ENCODE measurements at places on chromosomes 3 and 15.

- no peak for DNase-seq
Observed at GRCh38 chr3:11465744-11466616, 177.7 kb downstream of the VGLL4 start.

DNA sequence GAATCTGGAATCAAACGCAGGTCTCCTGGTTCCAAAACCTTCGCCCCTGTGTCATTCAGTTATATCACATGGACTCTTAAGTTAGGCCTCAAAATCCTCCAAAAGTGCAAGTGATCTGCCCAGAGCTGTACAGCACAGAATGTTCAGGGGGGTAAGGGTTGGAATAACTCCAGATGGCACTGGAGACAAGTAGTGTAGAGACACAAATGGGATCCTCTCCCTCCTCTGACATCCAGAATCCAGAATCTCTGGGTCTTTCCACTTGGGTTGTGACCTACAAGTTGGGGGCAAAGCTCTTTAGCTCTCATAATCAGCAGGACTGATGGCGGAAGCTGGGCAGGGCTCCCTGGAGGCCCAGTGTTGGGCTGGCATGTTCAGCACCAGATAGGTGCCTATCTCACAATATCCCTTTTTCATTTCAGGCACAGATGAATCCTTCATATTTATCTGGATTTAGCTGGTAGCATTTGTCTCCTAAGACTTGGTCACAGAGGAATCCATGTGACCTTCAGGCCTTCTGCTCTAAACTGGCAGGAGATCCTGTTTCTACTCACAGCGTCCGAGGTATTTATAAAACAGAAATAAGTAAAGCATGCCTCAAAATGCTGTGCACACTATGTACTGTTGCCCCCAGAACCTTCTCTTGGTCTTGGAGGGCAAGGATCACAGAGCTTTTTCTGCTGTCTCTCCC lies 15.4 kb downstream of the ABHD2 start:
- no peak for DNase-seq

DNA sequence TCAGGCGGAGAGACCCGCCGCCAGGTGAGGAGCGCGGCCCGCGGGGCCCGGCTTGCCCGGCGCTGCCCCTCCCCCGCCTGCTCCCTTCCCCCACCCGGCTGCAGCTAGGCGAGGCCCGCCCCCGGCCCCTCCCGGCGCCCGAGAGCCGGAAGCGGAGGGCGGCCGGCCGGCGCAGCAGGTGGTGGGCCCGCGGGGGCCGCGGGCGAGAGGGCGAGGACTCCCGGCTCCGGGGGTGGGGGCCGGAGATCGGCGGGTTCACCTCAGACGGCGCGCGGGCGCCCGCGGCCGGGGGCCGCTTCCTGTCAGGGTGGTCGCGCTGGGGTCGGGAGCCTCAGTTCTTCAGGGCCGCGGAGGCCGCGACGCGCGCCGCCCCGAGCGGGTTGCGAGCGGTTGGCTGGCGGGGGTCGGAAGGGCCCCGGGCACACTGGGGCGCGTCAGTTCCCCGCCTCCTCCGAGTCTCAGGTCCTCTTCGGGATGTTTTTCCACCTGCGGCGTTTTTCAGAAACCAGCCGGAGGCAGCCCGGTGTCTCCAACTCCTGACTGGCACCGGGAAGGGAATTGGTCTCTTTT lies 395 bp downstream of the ZFAND6 start:
- DNase-seq = peak; percentile 72

DNA sequence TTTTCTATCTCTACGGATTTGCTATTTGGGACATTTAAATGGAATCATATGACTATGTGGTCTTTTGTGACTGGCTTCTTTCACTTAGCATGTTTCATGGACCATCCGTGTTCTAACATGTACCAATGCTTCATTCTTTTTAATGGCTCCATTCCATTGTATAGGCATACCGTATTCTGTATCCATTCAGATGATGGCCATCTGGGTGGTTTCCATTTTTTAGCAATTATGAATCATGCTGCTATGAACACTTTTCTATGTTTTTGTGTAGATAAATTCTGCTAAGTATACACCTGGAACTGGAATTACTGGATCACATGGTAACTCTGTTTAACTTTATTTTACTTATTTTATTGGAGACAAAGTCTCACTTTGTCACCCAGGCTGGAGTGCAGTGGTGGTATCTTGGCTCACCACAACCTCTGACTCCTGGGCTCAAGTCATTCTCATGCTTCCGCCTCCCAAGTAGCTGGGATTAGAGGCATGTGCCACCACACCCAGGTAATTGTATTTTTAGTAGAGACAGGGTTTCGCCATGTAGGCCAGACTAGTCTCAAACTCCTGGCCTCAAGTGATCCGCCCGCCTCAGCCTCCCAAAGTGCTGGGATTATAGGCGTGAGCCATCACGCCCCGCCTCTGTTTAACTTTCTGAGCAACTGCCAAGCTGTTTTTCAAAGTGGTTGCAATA lies 13.4 kb downstream of the UBP1 start:
- DNase-seq = no peak

- DNase-seq = no peak
Observed at GRCh38 chr15:62612183-62612733, 430.3 kb upstream of the TPM1 start.

DNA sequence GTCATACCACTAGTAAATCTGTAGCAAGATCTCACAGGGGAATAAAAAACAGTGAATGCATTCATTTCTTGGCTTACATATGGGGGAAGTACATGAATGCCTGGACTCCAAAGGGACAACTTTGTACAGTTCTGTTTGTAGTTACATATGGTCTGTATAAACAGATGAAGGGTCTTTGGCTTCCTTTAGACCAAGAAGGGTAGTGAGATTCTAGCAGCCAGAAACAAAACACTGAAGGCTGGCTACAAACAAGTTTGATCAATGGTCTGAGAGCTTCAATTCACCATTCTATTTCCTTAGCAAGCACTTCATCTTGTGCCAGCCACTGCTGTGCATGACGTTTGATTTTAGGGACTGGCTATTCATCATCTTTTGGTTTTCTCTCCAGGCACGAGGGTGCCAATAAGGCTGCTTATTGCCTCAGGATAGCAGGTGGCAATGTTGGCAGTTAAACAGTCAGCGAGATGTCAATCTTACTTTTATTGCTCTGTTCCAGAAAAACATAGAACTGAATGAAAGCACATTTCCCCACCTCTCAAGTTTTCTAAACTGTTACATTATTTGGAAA lies 313.7 kb upstream of the COL8A1 start:
- no peak for DNase-seq

- DNase-seq = no peak
Observed at GRCh38 chr3:157355276-157355675, 81.4 kb upstream of the PTX3 start.

GRCh38 chr3:100954199-100954935 lies 38.9 kb downstream of the ABI3BP start:
- no peak for DNase-seq

GRCh38 chr15:66947471-66947870 lies 117.9 kb upstream of the SMAD3 start:
- DNase-seq = no peak

DNA sequence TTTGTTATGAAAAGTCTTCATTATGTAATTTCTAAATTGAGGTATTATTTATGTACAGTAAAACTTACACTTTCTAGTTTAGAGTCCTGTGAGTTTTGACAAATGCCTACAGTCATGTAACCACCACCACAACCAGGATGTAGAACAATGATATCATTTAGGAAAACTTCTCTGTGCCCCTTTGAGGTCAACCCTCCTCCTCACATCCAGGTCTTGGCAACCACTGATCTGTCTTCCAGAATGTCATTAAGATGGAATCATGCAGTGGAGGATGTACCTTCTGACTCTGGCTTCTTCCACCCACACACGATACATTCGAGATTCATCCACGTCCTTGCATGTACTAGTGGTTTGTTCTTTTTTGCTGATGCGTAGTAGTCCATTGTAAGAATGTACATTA lies 23.2 kb downstream of the MINAR1 start:
- no peak for DNase-seq
